Fibroblast of skin of left biceps (primary cell): ENCODE measurements at places on chromosomes 2 and 18.
A peak's percentile ranks its signal among the peaks of the same experiment; 100 is the strongest.

GRCh38 chr2:203637471-203638167 lies 68.8 kb upstream of the CD28 start:
- DNase-seq, result no peak

- no peak for DNase-seq
These were observed 216.8 kb downstream of the CAMKMT start for GRCh38 chr2:44578471-44579093.

DNA sequence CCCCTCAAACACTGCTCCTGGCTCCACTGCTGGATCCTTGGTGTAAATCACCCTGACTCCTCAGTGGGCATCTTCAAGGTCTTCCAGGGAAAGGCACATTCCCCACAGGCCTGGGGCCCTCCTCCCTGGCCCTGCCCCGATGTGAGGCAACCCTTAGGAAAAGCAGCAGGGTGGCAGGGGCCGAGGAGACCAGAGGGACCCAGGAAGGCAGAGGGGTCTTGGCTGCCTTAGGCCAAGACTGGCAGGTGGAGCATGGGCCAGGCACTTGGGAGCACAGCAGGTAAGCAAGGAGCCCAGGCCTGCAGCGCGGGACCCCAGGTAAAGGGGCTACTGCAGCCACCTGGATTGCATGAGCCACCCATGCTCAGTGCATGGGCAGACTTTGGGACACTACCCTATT lies 96.9 kb downstream of the GYPC start:
- DNase-seq, result no peak

DNA sequence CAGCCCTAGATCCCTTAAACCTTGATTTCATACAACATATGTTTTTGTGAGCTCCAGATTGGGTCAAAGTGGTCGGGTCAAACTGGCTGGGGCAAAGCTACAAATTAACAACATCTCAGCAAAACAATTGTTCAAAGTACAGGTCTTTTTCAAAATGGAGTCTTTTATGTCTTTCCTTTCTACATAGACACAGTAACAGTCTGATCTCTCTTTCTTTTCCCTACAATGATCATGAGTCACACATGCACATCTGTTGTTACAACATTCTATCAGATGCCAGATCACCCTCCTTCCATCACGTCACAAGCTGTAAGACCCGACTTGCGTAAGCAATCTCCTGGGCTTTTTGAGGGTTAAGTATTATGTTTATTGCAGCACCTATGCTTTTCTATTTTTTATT lies 55.1 kb downstream of the RHOB start:
- DNase-seq, result peak; percentile 95

- DNase-seq, result no peak
These were observed 2.3 kb downstream of the RBBP8 start for GRCh38 chr18:22935431-22935830.

- DNase-seq, result no peak
These were observed 6.7 kb downstream of the TMBIM1 start for GRCh38 chr2:218285604-218286003.

DNA sequence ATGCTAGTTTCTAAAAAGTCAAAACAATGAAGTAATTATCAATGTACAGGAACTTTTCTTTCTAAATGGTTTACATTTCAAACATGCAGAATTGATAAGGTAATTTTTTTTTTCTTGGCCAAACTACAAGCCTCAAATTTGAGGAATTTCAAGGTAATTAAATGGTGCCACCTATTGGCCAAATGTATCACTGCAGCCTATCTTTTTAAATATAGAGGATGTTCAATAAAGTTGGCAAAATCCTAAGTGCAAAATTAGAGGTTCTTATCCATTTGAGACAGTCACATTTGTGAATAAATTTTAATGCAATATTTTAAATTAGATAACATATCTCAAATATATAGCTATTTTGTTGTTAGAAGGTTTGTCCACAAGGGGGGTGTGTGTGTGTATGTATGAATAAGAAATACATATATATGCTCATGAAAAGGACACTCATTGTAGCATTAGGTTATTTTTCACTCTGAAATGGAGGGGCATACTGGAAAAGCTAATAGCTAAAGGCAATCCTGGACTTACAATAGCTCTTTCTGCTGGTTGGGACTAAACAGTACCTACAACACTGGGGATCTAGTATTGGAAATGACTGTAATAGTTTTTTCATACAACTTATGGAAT lies 26.2 kb downstream of the MMADHC start:
- DNase-seq, result no peak

- peak; percentile 79 for DNase-seq
These were observed 117.1 kb upstream of the SERTAD2 start for GRCh38 chr2:64770781-64771334.

GRCh38 chr18:74990563-74991081 lies 218.3 kb downstream of the PTGR3 start:
- no peak for DNase-seq

DNA sequence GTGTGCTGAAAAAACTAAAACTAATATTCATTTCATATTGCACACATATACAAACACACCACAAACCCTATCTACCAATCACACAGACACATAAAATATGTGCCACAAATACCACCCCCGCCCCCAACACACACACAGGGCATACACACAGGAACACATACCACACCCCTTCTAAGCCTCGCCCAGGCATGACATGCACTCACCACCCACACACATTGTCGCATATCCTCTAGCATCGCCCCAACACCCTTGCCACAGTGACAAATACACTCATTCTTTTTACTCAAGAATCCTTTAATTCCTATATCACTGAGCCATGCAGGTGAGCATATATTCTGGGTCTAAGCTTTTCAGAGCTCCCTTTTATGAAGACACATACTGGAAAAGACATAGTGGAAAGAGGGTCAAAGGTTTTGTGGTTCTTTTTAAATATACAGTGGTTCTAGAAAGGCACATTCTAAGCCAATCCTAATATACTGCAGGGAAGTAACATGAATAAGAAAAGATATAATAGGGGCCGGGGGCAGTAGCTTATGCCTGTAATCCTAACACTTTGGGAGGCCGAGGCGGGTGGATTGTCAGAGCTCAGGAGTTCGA lies 24.5 kb upstream of the LCLAT1 start:
- DNase-seq, result no peak

GRCh38 chr2:145751629-145752028 lies 1231.7 kb upstream of the ZEB2 start:
- DNase-seq, result no peak

GRCh38 chr18:49668574-49669275 lies 106.9 kb downstream of the LIPG start:
- no peak for DNase-seq

DNA sequence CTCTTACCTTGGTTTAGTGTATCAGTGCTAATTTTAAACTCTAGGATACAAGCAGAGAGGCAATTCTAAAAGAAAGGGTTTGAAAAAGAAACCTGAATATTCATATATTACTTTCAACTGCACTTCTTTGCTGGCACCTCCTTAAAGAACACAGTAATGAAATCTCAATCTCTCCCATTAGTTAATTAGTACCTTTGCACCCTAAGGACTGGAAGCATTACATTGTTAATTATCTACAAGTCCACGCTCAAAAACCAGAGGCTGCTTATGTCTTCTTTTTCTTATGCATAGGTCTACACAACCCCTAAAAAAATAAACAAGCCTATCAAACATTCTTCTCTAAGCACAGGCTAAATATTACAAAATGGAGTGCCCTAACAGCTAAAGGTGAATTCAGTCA lies 20.2 kb downstream of the EPHA4 start:
- no peak for DNase-seq

DNA sequence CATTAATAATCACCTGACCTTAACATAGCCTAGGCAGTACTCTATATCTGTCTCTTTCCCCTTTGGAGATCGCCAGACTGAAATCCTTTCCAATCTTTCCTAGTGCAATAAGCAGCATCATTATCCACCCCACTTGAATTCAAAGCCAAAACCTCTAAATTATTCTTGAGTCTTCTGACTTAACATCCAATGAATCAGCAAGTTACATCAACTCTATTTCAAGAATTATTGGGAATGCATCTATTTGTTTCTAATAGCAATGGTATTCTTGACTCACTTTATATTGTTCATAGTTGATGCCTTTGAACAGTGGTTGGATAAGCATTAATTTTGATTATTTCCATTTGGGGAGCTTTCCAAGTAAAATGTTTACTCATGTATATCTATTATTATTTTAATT lies 144.8 kb downstream of the ZNF804A start:
- no peak for DNase-seq

- DNase-seq, result no peak
These were observed 98.9 kb upstream of the GLS start for GRCh38 chr2:190781604-190782198.

- DNase-seq, result no peak
These were observed 212.1 kb upstream of the ZNF521 start for GRCh38 chr18:25563816-25564683.

DNA sequence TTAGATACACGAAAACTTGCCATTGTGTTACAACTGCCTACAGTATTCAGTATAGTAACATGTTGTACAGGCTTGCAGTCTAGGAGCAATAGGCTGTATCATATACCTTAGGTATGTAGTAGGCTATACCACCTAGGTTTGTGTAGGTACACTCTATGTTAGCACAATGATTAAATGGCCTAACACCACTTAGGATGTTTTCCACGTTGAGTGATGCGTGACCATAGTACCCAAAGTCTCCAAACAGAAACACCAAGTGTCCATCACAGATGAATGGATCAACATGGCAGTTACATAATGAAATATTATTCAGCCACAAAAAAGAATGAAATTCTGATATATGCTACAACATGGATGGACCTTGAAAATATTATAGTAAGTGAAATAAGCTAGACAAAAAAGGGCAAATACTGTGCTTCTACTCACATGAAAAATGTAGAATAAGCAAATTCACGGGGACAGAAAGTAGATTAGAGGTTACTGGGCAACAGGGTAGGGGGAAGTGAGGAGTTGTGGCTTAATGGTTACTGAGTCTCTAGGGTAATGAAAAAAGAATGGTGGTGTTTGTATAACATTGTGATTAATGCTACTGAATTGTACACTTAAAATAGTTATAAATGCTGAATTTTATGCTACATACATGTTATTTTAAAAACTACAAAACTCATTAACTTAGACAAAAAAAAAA lies 62.6 kb downstream of the TMEM131 start:
- no peak for DNase-seq

DNA sequence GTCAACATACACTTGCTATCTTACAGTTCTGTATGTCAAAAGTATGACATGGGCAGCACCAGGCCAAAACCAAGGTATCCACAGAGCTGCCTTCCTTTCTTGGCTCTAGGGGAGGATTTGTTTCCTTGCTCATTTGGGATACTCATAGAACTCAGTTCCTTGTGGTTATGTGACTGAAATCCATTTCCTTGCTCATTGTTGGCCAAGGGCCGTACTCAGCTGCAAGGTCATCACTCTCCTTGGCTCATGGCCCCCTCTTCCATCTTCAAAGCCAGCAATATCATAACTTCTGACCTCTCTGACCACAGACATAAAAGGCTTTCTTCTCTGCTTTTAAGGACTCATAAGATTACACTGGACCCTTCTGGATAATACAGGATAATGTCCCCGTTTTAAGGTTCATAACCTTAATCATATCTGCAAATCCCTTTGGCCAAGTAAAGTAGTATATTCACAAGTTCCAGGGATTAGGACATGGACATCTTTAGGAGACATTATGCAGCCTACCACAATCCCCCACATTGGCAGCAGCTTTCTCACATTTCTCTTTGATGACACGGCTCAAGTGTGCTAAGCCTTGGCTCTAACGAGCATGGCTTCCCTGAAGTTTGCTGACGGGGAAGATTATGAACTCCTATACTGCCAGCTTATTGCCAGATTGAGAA lies 20.9 kb downstream of the TMEM237 start:
- DNase-seq, result no peak

DNA sequence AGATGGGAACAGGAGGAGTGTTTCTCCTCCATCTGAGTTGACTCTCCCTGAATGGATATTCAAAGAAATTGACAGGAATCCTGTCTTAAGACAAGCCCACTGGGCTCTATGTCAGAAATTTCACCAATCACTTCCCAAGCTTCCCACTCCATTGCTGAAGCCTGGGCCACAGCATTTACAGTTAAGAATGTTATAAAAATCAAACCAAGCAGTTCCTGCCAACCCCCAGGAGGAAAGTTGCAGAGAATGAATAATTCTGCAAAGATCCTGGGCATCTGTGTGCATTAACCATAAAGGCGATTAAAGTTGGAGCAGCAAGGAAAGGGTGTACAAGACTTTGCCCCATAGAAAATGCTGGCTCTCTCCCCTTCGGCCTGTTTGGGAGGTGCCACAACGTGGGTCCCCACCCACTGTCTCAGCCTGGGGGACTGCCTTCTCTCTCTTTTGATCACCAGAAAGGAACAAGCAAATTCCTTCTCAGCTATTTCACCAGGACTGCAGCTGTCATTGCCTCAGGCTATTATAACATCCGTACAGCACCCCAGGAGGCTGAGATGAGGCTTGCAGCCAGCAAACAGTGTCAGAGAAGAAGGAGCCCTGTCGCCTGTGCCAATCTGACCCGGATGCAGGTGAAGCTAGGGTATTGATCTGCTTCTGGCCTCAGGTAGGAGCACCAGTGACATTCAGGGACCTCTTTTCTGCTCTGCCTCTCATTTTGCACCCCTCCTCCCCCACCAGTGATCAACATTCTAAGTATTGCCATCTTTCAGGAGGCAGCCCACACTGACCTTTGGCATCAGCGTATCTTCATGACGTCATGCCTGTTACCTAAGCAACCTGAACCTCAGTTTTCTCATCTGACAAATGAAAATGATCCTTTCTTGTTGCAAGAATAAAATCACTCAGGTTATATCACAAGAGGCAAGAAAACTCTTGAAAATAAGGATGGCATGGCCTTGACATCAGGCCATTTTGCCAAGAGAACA lies 219.0 kb downstream of the SH3BP4 start:
- peak; percentile 39 for DNase-seq

GRCh38 chr2:240339411-240340360 lies 95.8 kb upstream of the GPC1 start:
- no peak for DNase-seq

- DNase-seq, result no peak
These were observed 211.7 kb upstream of the RASGRP3 start for GRCh38 chr2:33264766-33265165.

DNA sequence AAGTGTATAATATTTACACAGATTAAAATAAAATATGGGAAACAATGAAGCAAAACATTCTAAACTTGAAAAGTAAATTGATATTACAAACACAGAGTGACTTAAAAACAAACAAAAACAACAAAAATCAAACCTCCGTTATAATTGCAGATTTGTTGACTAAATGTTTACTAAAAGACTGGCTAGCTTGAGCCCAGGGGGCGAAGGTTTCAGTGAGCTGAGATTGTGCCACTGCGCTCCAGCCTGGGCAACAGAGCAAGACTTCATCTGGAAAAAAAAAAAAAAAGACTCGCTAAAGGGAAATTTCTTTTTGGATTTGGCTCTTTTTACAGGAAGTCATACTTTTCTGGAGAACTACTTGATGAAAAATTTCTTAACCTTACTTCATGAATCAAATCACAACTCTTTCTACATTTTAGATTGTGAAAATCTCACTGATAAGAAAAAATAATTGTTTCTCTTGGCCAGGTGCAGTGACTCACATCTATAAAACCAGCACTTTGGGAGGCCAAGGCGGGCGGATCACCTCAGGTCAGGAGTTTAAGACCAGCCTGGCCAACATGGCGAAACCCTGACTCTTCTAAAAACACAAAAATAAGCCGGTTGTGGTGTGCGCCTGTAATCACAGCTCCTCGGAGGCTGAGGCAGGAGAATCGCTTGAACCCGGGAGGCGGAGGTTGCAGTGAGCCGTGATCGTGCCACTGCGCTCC lies 9.7 kb downstream of the TFPI start:
- no peak for DNase-seq
